ENCODE measurements at places on chromosomes 7 and 10. TPM values are rescaled to one million over a fixed set of nuclear protein-coding genes. Genes with fewer than 3 reads are reported as not detected.

The MMD2 gene
- total RNA-seq: not detected

DNA sequence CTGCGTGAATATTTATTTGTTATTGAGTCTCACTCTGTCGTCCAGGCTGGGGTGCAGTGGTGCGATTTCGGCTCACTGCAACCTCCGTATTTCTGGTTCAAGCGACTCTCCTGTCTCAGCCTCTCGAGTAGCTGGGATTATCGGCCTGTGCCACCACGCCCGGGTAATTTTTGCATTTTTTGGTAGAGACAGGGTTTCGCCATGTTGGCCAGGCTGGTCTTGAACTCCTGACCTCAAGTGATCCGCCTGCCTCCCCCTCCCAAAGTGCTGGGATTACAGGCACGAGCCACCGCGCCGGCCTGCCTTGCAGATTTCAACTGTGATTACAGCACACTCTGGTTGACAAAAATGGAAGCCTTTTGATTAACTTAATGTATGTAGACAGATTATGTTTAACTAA, 730.0 kb upstream of the VSTM2A start:
- no peak overlapping the region for H3K4me3 ChIP-seq
- DNase-seq: no peak
- no peaks in the 10 kb centered on the region for H3K36me3 ChIP-seq
- no peaks in the 10 kb centered on the region for H3K27me3 ChIP-seq

DNA sequence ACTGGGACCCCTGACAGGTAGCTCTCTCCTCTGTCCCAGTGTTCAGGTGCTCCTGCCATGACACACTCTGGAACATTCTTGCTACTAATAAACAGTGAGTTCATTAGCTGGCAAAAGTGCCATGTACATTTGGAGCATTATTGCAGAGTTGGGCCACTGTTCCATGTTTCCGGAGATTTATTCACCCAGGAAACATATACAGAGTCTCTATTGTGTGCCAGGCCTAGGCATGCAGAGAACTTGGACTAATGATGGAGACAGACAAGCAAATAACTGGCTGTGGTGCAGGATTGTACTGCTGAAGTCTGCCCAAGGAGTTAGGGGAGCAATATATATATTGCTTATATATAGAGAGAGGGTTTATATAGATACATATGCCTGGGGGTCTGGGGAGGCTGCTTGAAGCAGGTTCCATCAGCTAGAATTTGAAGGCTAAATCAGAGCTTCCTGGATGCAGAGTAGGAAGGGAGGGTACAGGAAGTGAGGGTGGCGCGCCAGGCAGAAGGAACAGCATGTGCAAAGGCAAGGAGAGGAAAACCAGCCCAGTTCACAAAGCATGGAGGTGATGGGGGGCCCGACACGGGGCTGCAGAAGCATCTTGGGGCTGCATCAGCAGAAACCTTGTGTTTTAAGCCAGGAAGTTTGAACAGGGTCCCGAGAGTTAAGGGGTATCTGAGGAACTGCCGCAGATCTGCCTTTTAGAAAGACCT, 22.7 kb upstream of the EEPD1 start:
- H3K27me3 ChIP-seq: peaks cover 5% of the 10 kb centered on the region
- no peak overlapping the region for H3K27ac ChIP-seq
- H3K4me3 ChIP-seq: no peak overlapping the region

- H3K27me3 ChIP-seq: no peaks in the 10 kb centered on the region
- no peaks in the 10 kb centered on the region for H3K36me3 ChIP-seq
- peaks cover 37% of the 10 kb centered on the region for H3K4me1 ChIP-seq
- no peak overlapping the region for H3K27ac ChIP-seq
Observed at GRCh38 chr10:110355141-110355831, 50.6 kb upstream of the SMNDC1 start.

The INHBA gene
- total RNA-seq: 133 TPM

- no peak overlapping the region for H3K4me3 ChIP-seq
- no peaks in the 10 kb centered on the region for H3K27me3 ChIP-seq
- H3K27ac ChIP-seq: no peak overlapping the region
- DNase-seq: no peak
- no peaks in the 10 kb centered on the region for H3K4me1 ChIP-seq
Observed at GRCh38 chr7:30389791-30390190, 88.8 kb downstream of the NOD1 start.

DNA sequence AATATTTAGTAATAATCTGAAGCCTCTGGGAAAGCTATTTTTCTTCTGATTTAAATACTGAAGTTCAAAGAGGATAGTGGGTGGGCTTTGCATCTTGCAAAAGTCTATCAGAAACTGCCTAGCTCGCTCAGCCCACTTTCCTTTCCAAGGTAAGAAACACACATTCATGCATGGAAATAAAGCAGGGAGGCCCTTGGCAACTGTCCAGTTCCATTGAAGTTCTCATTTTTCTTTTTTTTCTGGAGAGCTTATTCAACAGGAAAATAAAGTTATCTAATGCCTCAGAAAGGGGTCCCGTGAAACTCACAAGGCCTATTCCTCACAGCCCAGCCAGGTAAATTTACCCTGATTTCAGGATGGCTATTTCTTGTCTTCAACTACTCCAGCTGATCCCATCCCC, 654.9 kb downstream of the KCNMA1 start:
- no peaks in the 10 kb centered on the region for H3K4me1 ChIP-seq
- peaks cover 3% of the 10 kb centered on the region for H3K27me3 ChIP-seq
- H3K36me3 ChIP-seq: no peaks in the 10 kb centered on the region
- H3K4me3 ChIP-seq: no peak overlapping the region
- no peak for DNase-seq
- H3K27ac ChIP-seq: no peak overlapping the region

Measured in IMR-90 (cell line).